Keratinocyte (primary cell): ENCODE measurements at places on chromosomes 11 and 22.
A peak's percentile ranks its signal among the peaks of the same experiment; 100 is the strongest.

DNA sequence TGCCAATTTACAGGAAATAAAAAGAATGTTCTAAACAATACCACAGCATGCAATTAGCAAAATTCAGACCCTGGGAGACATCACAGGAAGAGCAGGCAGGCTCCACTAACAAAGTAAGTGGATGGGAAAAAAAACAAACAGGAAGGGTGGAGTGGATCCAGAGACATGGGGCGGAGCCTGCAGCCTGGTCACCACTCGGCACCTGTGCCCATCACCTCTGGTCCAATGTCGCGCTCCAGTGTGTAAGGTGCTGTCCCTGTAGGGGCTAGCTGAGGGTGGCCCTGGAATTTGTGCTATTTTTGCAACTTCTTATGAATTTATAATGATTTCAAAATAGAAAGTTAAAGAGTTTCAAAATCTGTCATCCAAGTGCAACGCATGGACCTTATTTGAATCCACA, 11.0 kb upstream of the MOB2 start:
- no peak for DNase-seq

- DNase-seq = peak; percentile 48
These were observed 66.4 kb downstream of the APOL5 start for GRCh38 chr22:35783943-35784614.

DNA sequence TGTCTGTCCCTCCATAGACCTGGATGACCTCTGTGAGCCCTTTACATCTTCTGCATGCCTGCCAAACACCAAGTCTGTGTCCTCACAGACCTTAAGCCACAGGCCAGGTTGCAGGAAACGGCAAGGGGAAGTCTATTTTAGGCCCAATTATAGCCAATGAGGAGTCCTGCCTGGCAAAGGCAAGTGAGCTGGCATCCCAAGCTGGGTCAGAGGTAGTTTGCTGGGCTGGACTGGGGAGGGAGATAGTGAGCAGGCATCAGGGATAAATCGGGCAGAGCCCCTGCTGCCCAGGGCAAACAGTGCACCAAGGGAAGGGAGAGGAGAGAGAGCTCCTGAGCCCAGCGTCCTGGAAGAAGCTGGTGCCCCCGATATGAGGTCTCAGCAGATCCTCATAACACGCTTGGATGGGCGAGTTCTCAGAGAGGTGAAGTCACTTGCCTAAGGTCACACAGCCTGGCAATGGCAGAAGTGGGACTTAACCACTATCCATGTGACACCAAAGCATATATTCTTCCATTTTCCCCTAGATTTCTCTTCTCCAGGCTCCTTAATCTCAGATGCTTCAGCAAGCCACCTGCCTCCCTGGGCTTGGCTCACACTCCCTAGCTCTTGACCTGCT, 3.7 kb upstream of the RELT start:
- no peak for DNase-seq

GRCh38 chr22:41768430-41768829, 32.0 kb upstream of the CCDC134 start:
- DNase-seq = no peak

- no peak for DNase-seq
These were observed 1.7 kb upstream of the CAVIN3 start for GRCh38 chr11:6321961-6322362.

GRCh38 chr11:125586623-125587022, 6.0 kb upstream of the STT3A start:
- DNase-seq = no peak

GRCh38 chr11:111350811-111351210, 28.3 kb downstream of the POU2AF1 start:
- DNase-seq = no peak

DNA sequence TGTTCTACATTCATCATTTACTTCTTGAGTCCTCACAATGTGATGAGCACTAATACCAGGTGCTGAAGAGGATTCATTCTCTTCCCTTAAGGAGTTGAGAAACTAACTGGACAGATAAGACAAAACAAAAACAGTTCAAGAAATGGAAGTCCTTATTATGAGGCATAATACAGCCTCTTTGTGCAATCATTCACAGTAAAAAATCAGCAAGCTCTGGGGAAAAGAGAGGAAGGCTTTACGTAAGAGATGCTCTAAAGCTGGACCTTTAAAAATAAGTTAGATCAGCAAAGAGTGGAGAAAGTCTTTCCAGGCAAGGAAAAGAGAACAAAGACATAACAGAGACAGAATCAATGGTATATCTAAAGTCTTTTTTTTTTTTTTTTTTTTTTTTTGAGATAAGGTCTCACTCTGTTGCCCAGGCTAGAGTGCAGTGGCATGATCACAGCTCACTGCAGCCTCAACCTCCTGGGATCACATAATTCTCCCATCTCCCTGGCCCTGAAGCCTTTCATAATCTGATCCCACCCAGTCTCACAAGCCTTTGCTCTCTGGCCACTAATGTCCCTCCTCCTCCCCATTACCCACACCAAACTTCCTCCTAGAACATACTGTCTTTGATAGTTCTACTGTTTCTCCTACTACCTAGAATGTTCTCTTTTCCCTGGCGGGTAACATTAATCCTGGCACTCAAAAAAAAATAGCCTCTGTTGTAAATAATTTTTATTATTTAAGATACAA, 40.9 kb downstream of the MRTFA start:
- DNase-seq = no peak

GRCh38 chr22:22141031-22141430, 103.6 kb upstream of the VPREB1 start:
- no peak for DNase-seq

GRCh38 chr11:130804306-130805076, 111.8 kb downstream of the SNX19 start:
- DNase-seq = no peak

DNA sequence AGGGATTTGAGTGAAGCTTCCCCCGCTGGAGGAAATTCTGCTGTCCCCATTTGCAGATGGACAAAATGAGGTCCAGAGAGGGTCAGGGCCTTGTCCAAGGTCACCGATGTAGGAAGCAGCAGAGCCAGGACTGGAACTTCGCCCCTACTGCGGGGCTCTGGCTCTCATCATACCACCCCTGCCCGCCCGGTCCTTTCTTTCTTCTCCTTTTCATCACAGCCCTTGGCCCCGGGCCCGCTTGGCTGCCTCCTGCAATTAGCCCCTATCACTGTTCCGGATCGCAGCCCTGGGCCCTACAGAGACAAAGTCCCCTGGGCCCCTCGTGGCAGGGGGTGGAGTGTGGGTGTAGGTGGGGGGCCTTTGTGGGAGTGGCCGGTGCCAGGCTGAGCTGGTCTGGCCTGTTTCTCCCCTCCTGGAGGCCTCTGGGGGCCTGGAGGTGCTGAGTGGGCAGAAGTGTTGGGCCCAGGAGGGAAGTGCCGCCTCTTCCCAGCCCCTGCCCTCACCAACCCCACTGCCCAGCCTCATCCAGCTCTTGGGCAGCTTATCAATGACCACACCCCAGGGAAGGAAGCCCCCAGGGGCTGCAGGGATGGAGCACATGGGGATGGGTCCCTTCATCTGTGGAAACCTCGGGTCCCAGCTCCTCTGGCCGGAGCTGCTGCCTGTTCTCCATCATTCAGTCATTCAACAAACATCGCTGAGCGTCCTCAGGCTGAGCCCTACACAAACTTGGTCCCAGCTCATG, 3.4 kb downstream of the EMID1 start:
- DNase-seq = no peak

GRCh38 chr22:50035976-50036724, 21.9 kb downstream of the TTLL8 start:
- DNase-seq = no peak

DNA sequence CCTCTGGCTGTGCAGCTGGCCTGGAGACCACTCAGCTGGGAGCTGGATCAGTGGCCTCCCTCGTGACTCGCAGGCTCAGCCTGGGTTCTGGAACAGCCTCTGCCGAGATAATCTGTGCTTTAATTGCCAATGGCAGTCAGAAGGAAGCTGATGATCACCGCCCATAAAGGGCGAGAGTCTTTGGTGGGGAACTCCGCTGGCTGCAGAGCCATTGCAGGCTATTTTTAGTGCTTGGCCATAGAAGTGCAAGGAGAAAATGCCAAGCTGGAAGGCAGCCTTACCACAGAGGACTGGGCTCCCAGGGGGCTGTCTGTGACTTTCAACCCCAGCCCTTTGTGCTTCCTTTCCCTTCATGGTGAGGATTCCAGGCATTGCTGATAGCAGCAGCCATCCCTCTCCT, 62.2 kb upstream of the TENM4 start:
- DNase-seq = no peak

GRCh38 chr22:50306753-50307749, at the start of gene PLXNB2:
Gene PLXNB2 (minus strand): TSS chr22:50307646. CDS start chr22:50290584, 17,062 bp downstream.
- no peak for DNase-seq

DNA sequence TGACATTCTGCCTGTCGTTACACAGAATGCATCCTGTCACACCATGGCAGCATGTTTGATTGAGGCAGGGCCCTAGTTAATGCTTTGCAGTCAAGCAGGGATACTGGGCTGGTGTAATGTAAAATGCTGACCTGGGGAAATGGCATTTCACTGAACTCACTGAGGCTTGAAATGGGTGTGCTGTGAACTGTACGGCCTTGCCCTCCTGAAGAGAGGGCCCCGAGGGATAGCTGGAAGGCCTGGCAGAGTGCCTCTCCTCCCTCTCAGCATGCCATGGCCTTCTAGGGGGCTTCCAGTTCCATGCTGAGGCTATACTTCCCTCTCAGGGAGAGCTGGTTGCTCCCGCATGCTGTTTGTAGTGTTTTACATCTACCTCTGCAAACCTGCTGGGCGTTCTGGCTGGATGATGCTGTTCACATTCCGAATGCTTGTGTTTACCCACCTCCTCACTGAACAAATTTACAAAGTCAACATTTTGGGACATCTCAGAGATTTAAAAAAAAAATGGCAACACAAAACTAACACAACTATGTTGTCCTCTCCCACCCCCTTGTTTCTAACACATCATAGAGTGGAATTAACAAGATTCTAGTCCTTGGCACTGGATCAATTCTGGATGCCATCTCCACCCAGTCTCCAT, 416.7 kb upstream of the CADM1 start:
- DNase-seq = no peak

- DNase-seq = no peak
These were observed 657.7 kb downstream of the OPCML start for GRCh38 chr11:132874638-132875037.
